CD4-positive, alpha-beta T cell treated with Interleukin-15 for 1 hour (primary cell): ENCODE measurements at places on chromosomes 7 and 10.

DNA sequence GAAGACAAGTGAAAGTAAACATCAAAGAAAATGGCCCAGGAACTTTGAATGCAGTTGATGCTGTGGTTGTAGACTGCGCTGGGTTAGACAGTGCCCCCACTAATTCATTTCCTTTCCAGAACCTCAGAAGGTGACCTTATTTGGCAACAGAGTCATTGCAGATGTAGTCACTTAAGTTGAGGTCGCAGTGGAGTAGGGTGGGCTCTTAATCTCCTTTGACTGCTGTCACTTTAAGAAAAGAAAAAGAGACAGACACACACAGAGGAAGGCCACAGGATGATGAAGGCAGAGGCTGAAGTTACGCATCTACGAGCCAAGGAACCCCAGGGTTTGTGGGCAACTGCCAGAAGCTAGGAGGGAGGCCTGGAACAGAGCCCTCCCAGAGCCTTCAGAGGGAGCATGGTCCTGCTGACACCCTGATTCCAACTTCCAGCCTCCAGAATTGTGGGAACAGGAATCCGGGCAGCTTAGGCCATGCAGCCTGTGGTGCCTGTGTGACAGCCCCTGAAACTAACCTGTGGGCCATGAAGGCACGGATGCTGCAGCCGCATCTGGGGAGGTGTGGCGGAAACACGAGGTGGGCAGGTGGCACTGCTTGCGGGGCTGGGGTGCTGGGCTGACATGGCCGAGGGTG is 107.6 kb downstream of the PRKAG2 start:
- peak; percentile 28 for DNase-seq

DNA sequence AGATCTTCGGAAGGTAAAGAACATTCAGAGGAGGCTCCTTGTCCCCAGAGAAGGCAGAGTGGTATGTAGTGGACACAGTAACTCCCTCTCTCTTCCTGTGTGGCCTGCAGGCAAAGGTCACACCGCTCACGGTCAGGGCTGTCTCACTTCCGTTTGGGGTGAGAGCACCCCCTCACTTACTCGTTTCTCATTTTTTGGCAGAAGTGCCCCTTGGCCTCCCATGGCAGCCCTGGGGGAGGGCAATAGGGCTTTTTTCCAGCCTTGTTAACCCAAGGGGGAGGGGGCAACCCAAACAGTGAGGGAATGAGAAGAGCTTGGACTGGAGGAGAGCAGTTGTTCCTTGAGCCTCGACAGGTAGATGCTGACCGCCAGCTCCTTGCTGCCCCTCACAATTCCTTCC is 31.8 kb upstream of the SRGN start:
- peak; percentile 73 for DNase-seq

DNA sequence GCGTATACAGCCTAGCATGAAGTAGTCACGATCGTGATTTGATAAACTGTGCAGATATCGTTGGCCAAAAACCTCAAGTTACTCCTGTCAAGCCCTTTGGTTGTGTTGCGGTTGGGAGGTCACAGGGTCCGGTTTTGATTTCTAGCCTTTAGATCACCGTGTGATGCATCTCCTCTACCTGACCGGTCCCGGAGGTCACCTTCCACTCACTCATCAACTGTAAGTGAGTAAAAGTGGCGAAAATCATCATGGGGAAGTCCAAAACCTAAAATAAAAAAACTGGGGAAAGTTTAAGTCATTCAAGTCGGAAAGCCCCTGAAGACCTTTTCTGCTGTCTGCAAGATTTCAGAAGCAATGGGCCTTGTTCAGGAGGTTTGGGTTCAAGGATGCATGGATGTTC is 62.8 kb downstream of the ADARB2 start:
- no peak for DNase-seq

DNA sequence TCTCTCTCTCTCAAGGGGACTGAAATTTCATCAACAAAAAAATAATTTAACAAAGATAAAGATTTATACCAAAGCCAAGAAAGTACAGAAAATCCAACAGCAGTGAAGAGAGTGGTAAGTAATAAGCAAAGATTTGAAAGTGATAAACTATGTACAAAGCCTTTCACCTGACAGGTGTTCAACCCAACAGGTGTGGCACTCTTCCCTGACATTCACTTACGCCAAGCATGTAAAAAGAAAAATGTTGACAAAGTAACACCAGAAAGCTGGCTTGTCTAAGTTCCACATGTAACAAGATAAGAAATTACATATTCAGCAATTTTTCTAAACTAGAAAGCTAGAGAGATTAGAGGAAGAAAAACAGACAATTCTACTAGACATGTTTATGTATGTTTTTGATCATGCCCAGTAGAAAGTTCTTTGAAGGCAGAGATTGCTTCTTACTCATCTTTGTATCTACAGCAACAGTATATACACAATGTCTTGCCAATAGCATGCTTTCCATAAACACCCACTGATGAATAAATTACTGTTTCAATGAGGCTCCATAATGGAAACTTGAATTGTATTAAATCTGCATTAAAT is 468.5 kb downstream of the PARD3 start:
- no peak for DNase-seq

GRCh38 chr10:5575144-5575481 is 50.4 kb downstream of the CALML3 start:
- DNase-seq, result no peak

DNA sequence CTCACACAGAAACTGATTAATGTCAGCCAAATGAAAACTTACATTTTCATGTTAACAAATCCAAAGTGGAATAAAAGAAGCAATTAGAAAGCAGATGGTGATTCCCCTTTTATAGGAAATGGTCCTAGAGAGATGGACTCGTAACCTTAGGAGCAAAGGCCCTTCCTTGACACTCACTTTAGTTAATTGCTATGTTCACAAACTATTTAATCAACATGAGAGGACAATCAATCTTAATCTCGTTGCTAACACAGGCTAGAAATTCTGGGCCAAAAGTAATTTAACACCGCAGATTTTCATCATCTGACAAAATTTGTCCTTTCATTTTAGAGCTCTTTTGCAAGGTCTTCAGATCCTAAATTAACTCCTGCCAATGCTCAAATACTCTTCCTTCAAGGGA is 64.0 kb upstream of the DNAJB12 start:
- DNase-seq, result no peak

GRCh38 chr10:12690525-12691126 is 310.9 kb downstream of the CCDC3 start:
- no peak for DNase-seq

DNA sequence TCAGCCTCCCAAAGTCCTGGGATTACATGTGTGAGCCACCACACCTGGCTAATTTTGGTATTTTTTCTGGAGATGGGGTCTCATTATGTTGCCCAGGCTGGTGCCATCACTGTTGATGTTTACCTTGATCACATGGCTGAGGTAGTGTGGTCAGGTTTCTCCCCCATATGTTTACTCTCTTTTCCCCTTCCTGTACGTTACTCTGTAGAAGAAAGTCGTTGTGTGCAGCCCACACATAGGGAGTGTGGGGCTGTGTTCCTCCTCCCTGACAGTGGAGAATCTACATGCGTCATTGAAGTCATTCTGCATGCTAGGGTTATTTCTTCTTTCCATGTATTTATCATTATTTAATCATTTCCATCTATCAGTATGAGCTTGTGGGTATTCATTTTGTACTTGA is 16.3 kb upstream of the ORAI2 start:
- DNase-seq, result peak; percentile 35

DNA sequence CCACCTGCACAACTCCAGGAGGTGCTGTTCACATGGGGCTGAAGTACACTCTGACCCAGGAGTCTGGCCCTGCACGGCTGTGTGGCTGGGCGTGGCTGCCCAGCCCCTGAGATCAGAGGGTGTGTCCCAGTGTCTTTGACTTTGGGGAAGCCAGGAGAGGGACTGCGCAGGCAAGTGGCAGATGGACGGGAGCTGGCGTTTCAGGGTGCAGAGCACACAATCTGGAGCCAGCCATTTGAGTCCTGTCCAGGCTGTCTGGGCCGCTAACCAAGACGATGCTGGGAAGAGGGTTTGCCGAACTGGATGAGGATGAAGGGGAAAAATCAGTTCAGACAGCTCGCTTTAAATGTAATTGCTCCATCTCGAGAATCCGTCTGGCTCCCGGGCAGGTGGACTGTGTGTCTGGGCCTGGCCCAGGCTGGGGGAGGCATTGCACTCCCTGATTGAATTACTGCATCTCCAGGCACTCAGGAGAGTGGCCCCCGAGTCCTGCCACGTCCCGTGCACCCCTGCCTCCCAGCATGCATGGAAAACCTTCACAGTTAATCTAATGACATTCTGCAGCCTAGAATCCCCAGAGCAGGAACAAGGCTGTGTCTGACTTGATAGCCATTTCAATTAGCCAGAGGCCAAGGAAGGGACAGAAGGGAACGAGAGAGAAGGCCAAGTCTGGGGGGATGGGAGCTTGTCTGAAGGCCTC is 120.8 kb upstream of the NANOS1 start:
- DNase-seq, result no peak

GRCh38 chr7:102472126-102473041 is 6.3 kb downstream of the POLR2J start:
- DNase-seq, result no peak

DNA sequence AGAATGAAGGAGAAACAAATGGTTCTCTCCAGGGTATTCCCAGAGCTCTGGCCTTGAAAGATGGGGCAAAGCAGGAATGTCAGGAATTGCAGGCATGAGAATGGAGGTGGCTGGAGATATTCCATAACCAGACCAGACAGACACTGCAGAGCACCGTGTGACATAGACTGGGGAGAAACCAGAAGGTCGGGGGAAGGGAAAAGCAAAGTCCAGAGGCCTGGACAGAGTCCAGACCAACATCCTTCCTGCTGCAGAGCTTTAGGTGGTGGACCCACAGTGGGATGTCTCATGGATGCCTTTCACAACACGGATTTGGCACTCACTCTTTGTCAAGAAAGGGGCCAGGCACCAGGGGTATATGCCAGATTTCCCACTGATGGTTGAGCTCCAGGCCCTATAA is 177.2 kb upstream of the INHBA start:
- no peak for DNase-seq

GRCh38 chr7:32018845-32019578 is 51.2 kb downstream of the PDE1C start:
- no peak for DNase-seq

GRCh38 chr7:2721842-2722241 is 33.8 kb downstream of the AMZ1 start:
- DNase-seq, result no peak

DNA sequence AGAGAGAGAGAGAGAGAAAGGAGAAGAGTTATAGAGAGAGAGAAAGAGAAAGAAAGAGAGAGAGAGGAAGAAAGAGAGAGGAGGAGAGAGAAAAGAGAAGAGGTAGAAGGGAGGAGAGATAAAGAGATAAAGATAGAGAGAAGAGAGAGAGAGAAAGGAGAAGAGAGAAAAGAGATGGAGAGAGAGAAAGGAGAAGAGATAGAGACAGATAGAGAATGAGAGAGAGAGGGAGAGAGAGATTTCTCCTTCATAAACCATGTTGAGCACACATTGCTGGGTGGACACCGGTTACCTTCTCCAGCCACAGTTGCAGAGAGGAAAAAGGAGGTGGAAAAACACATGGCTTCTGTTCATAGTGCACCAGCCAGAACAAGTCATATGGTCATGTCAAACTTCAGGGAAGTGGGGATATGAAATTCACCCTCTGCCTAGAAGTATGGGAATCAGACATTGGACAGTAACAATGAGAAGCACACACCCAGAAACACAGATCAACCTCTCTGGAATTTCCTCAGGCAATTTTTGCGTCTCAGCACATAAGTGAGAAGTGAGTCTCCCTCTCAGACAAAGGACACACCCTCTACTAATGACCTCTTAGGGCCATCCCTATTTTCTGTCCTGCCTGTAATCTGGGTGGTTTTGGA is 172.5 kb upstream of the SVIL start:
- no peak for DNase-seq

- no peak for DNase-seq
Measured at GRCh38 chr7:97021747-97022490, 2.7 kb downstream of the DLX5 start.

DNA sequence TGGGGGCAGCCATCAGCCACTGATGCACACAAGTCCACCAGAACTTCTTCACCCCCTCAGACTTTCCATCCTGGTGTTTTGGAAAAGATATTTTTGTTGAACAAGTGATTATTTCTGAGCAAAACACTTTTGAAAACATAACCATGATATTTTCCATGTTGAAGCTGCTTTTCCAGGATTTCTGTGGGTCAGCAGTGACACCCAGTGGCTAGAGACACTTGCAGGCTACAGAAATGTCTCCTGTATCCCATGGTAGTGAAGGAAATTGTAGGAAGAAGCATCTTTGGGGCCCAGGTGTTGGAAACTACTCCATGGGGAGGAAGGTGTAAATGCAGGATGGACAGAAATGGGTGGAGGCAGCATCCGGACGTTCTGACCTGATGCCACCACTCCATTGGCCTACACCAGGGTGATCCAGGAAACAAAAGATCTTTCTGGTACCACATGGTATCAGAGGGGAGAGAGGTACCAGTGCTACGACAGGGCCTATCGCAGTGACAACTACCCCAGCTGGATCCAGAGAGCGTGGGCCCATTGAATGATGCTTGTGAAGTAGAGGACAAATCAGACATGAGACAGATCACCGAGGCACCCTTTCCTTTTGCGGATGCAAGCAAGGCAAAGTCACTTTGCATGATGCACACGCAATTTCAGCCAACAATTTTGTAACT is 111.7 kb upstream of the COBL start:
- no peak for DNase-seq

DNA sequence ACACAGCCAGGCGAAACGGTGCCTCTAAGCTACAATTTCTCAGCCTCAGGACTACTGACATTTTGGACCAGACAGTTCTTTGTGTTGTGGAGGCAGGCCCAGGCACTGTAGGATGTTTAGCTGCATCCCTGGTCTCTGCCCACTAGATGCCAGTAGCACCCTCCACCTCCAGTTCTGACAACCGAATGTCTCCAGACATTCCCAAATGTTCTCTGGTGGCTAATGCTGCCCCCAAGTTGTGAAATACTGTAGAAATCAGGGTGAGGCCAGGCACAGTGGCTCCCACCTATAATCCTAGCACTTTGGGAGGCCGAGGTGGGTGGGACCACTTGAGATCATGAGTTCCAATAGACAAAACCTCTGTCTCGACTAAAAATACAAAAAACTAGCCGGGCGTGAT is 18.2 kb downstream of the HNRNPF start:
- peak; percentile 38 for DNase-seq

DNA sequence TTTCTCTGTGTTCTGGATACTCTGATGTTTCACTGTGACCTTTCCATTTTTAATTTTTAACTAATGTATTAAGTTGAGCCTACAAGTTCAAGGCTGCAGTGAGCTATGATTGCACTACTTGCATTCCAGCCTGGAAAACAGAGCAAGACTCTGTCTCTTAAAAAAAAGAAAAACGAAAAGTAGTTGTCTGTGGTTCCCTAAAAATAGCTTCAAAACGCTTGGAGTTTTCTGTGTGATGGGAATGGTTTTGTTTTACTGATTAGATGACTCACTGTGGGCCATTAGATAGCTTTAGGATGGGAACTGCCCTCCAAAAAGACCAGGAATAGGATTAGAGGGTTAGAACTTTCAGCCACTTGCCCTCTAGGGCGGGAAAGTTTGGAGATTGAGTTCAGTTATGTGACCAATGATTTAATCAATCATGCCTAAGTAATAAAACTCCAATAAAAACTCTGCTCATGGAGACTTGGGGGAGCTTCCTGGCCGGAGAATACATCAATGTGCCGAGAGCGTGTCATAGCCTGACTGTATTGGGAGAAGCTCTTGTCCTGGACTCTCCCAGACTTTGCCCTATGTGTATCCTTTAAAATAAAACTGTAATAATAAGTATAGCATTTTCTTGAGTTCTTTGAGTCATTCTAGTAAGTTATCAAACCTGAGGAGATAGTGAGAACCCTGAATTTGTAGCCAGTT is 147.1 kb downstream of the LYZL1 start:
- DNase-seq, result no peak

GRCh38 chr10:34217524-34217923 is 597.6 kb downstream of the PARD3 start:
- no peak for DNase-seq
